ENCODE measurements at places on chromosomes 16 and 17. TPM values are rescaled to one million over a fixed set of nuclear protein-coding genes. Genes with fewer than 3 reads are reported as not detected.

Gene GCGR
- not detected for total RNA-seq

Gene OTOP2
- total RNA-seq: not detected

Gene TEKT5
- total RNA-seq: 0.32 TPM

Gene ALOX15
- total RNA-seq: 2.6 TPM

Gene FSCN2
- 0.69 TPM for total RNA-seq
